Naive thymus-derived CD8-positive, alpha-beta T cell (primary cell): ENCODE measurements at places on chromosomes 1 and 21. TPM values are rescaled to one million over a fixed set of nuclear protein-coding genes. Genes with fewer than 3 reads are reported as not detected.

- no peak for DNase-seq
Observed at GRCh38 chr1:24403806-24404205, 9.8 kb downstream of the STPG1 start.

DNA sequence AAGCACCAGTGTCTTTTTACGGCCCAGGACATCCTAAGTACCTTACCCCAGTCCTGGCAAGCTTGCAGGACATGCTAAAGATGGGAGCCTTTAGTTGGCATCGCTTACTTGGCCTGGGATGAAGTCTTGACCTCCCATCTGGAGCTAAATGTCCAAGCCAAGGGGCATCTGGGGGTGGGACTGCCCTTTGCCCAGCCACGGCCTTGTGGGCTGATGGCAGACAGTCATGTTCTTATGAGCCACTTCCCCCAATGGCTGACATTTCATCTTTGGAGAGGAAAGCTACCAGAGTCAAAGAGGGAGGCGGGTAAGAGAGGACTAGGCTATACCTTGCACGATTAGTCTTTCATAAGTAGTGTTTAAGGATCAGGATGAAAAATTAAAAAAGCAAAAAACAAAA lies 32.2 kb downstream of the OPTC start:
- no peak for DNase-seq

DNA sequence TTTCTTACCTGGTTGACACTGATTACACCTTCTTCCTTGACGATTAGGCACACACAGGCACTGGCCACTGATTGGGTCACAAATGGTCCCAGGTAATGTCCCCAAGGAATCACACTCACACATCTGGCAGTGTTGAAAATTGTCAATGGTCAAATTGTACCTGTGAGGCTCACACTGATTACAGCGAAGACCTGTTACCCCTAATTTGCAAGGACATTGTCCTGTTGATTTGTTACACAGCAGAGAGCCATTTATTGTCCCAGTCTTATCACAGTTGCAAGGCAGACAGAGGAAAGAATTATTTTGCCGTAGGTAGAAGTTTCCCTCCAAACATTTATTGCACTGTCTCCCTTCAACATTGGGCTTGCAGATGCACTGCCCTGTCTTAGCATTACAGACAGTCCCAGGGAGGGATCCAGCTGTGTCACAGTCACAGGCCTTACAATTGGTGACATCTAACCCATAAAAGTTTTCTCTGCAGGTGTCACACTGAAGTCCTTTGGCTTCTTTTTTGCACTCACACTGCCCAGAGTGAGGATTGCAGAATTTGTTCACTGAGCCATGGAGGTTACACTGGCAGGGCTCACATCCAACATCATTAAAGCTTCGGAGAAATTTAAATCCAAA lies 176.6 kb downstream of the USH2A start:
- DNase-seq, result no peak

- DNase-seq, result no peak
Observed at GRCh38 chr1:41312991-41313645, 48.1 kb upstream of the FOXO6 start.

DNA sequence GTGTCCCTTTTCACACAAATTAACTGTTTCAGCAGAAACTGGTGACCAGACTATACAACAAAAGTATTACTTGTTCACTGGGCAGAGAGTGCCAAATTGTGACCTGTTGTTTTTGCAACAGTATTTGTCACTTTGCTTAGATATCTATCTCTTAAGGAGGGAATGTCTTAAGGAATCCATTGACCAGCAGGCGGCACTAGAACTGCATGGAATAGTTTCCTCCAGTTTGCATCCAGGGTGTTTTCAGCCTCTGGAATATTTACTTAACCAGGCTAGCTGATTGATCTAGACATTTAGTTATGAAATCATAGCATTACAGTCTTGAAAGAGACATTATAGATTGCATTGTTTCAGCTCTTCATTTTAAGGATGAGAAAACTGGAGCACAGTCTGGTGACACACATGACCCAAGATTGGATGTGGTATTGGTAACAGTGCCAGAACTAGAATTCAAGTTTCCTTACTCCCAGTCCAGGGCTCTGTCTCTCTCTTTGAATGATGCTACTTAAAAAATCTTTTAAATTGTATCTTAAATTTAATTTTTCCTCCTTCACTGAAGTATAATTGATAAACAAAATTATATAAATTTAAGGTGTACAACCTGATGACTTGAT lies 16.9 kb downstream of the RPTN start:
- no peak for DNase-seq

DNA sequence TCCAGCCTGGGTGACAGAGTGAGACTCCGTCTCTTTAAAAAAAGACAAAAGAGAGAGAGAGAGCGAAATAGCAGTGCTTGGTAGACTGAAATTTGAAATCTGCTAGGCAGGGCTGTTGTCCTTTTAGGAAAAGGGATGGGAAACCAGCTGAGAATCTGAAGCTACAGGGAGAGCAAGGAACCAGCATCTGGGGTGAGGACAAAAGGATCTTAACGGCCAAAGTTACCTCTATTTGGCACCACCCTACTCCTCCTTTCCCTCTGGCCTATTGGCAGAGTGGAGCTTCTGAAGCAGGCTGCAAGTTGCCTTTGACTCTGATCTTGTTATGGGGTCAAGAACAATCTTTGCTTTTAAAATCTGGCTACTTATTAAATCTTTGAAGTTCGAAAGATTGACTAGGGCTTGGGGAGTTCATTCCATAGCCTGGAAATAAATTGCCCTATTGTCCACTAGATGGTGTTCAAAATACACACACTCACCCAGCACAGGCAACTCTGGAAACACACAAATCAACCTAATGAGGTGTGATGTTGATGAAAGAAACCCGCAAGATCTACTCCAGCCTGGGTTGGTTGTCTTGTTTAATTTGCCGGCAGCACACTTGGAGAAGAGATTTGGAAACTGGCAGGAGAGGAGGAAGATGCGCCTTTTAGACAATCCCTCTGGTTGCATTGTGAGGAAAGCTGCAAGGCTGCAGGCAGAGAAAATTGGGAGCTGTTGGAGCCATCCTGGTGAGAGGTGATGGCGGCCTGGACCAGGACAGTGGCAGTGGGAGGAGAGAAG lies 16.5 kb upstream of the PARP1 start:
- DNase-seq, result peak; percentile 56

- no peak for DNase-seq
Observed at GRCh38 chr1:237910834-237911233, 20.1 kb upstream of the ZP4 start.

DNA sequence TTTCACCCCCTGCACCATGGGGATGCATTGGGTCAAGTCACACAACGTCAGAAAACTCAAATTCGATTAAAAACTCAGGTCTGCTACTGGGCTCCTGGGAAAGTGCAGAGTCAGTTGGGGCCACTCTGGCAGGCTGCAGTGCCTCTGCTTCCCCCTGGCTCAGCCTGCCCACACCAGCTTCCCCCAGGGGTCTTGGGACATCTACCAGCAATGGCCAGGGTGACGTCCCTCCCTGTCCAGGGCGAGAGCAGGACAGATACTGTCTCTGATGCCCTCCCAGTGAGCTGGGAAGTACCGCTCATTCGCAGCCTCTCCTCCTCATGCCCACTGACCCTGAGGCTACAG lies 106.2 kb upstream of the COL6A1 start:
- DNase-seq, result no peak

Gene LMX1A
- not detected for total RNA-seq

Gene KCNA3
- total RNA-seq, result 78.7 TPM

Gene PRAMEF13
- not detected for total RNA-seq

Gene C1orf87
- total RNA-seq, result not detected
